ENCODE measurements at places on chromosomes 3 and 15.
A peak's percentile ranks its signal among the peaks of the same experiment; 100 is the strongest.

GRCh38 chr15:65806397-65806796 is 14.3 kb upstream of the DENND4A start:
- no peak for DNase-seq

DNA sequence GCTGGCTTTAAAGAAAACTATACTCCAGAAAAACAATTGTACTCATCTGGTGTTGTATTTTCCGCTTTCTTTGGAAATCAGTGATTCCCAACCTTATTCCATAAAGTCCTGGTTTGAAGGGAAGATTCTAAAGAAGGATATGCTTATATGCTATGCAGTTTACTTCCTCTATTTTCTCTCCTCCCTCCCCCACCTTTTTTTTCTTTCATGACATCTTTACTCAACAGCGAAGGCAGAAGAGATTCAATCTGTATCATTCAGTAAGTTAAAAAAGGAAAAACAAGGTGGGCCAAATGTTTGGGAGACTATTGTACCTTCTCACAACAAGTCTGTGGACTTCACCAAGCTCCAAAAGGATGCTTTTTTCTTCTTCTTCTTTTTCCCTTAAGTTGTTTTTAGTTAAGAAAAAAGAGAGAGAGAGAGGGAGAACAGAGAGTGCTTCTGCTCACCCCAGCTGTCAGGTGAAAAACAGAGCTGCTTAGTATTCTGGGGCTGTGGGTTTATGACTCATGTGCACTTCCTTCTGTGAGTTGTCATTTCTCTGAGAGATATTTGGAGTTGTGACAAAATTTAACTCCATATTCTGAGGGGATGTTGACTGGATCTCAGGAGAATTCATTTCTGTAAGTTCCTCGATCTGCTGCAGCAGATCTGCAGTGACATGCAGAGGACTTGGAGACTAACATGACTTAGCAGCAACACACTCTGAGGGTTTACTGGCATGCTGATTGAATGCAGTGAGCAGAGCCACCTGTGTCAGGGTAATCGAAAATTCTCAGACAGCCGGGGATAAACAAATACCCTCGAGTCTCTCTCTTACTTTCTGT is 70.7 kb downstream of the SSR3 start:
- no peak for DNase-seq

DNA sequence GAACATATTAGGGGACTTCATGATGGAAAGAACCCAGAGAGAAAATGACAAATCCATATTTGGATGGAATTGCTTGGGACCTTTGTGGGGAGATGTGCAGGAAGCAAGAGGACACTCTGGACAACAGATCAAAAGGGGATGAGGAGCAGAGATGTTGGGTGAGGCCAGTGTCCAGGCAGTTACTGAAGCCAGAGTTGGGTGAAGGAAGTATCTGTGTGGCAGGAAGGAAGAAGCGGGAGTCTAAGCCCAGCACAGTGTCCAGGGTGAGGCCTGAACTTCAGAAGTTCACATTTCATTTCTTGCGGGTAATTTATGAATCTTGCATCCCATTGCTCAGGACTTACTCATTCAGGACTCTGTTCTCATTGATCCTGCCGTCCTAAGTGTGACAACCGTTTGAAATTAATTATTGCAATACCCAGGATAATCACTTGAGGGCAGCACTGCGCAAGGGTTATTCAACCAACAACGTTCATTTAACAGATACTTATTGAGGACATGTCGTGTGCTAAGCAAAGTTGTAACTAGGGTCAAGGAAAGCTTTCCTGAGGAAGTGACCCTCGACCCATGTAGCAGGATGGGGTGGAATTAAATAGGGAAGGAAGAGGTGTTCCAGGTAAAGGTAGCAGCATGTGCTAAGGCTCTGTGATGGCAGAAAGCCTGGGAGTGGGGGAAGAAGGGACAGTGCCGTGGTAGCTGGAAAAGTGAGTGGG is 61.3 kb upstream of the CMTM8 start:
- peak; percentile 19 for DNase-seq

DNA sequence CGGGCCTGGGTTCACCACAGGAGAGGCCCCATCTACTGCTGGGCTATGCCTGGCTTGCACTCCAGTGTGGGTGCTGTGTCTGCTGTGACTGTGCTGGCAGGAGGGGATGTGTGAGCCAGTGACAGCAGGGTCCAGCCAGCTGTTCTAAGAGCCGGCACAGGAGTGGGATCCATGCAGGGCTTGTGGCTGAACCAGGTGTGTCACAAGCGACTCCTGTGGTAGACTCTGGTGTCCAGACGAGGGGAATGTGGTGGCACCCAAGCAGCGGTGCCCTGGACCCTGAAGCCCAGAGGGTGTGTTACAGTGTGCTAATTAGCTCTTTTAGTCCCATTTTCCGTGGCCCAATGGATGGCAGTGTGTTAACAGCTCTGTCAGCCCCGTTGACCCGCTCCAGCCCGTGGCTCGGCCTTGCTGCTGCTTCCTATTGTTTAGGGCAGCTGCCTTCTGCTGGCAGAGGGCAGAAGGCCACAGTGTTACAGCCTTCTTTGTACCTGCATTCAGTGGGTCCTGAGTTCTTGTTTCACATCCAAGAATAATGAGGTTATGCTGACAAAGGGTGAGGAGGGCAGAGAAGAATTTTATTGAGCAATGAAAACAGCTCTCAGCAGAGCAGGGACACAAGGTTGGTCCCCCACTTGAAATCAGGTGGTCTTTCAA is 78.5 kb upstream of the RNU6-1 start:
- no peak for DNase-seq

DNA sequence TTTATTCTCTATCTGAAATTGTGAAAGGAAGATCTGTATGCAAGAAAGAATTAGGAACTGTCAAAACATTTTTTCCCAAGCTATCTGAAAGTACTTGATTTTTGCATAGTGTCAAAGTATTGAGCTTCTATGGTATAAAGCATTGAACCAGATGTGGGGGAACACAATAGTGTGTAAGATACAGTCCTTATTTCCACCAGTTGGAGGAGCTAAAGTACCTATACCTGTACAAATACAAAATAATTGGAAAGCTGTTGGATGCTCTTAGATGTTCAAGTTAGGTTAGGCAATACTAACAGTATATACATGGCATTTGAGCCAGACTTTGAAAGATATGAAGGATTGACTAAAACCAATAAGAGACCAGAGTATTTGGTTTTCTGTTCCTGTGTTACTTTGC is 148.4 kb downstream of the B3GALNT1 start:
- DNase-seq, result no peak

- no peak for DNase-seq
Measured at GRCh38 chr3:178082326-178082906, 453.8 kb upstream of the KCNMB2 start.

DNA sequence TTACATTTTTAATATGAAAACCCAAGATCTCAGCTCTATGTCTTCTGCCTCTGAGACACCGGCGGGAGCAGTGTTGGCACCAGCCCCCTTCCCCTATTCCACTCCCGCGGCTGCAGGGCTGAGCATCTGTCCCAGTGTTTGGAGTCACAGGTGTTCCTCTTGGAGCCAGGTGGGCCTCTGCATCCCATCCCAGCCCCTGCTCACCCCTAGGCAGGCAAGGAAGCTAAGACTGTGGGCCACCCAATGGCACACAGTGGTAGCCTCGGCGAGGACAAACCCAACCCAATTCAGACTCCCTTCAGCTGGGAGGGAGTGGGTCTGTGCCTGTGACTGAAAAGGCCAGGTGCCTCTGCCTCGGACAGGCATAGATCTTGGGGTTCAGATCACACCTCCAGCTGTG is 3.1 kb downstream of the CHST13 start:
- DNase-seq, result no peak

- DNase-seq, result no peak
Measured at GRCh38 chr15:41024885-41025284, 71.6 kb downstream of the CHAC1 start.

DNA sequence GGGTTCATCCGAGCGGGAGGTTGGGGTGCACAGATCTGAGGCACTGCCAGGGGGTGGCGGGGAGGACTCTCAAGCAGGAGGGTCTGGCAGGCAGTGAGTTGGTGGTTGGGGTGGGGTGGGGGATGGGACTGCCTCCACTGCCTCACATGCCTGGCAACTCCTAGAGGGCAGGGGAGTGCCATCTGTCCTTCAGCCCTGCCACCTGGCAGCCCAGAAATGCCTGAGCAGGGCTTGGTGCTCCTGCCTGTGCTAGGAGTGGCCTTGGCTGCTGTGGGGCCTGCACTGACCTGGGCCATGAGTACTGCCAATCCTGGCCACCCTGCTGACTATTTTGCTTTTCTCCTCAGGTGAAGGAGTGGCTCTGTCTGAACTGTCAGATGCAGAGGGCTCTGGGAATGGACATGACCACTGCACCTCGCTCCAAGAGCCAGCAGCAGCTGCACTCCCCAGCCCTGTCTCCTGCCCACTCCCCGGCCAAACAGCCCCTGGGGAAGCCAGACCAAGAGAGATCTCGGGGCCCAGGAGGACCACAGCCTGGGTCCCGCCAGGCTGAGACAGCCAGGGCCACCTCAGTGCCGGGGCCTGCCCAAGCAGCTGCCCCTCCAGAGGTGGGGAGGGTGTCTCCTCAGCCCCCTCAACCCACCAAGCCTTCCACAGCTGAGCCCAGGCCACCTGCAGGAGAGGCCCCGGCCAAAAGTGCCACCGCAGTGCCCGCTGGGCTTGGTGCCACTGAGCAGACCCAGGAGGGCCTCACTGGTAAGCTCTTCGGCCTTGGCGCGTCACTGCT is 32.0 kb upstream of the APEH start:
- DNase-seq, result no peak

DNA sequence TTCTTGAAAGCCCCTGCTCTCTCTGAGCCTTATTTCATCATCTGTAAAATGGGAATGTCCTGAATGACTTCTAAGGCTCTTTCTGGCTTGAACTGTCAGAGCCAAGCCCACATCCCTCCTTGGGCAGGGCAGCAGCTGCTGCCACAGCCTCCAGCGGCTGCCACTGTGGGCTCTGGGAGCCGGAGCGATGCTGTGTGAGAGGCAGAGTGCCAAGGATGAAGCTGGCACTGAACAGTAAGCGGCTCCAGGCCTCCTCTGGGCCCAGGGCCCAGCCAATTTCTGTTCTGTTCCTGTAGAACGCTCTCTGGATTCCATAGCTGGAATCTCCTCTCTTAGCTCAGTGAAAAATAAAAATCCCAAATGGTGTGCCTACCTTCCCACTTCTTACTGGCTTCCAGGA is 4.4 kb downstream of the CPLX3 start:
- DNase-seq, result no peak

All from kidney epithelial cell (primary cell).